ENCODE measurements at places on chromosomes 7 and 10. TPM values are rescaled to one million over a fixed set of nuclear protein-coding genes. Genes with fewer than 3 reads are reported as not detected.
A peak's percentile ranks its signal among the peaks of the same experiment; 100 is the strongest.

The POM121L12 gene
- total RNA-seq: not detected

The VKORC1L1 gene
- total RNA-seq: 15.2 TPM

- H3K27ac ChIP-seq: peak overlapping the region; percentile 72
- no peaks in the 10 kb centered on the region for H3K36me3 ChIP-seq
- H3K4me3 ChIP-seq: peak overlapping the region; percentile 76
- no peaks in the 10 kb centered on the region for H3K27me3 ChIP-seq
- DNase-seq: peak; percentile 77
- H3K4me1 ChIP-seq: no peaks in the 10 kb centered on the region
Measured at GRCh38 chr7:87218796-87219544, 562 bp downstream of the TMEM243 start.

- no peak overlapping the region for H3K4me3 ChIP-seq
- H3K27ac ChIP-seq: no peak overlapping the region
- no peaks in the 10 kb centered on the region for H3K4me1 ChIP-seq
Measured at GRCh38 chr7:4663239-4664018, 18.7 kb upstream of the FOXK1 start.

DNA sequence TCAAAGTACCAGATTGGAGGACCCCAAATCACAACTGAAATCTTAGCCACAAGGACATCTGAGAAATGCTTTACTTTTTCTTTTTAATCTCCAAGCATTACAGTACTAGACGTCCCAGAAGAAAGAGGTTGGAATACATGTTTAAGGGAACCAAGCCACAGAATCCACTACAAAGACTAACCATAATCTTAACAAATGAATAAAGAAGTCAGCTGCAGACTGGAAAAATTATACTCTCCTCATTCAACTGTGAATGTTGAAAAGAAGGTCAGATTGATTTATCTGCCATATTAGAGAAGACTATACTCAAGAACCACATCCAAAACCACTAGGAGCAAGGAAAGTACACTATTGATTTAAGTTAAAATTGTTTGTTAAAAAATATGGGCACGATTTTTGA, 102.1 kb upstream of the ABCB5 start:
- no peak overlapping the region for H3K4me3 ChIP-seq
- H3K4me1 ChIP-seq: no peaks in the 10 kb centered on the region
- no peak for DNase-seq
- no peaks in the 10 kb centered on the region for H3K36me3 ChIP-seq
- H3K27me3 ChIP-seq: no peaks in the 10 kb centered on the region
- no peak overlapping the region for H3K27ac ChIP-seq
